ENCODE measurements at places on chromosomes 6 and 20.

DNA sequence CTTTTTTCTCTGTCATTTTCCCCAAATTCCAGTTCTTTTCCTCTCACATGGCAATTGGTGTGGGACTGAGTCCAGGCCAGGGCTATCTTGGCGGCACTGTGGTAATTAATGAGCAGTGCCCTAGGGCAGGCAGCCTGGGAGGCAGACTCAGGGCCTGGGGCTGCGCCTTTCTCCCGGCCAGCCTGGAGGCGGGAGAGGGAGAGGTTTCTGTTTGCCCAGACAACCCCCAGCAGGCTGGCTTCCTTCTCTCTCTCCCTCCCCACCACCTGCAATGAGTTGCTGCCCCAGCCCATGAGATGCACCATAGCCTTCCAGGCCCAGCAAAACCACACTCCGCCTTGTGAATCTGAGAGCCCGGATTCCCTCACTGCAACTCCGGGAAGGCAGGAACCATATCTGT lies 15.1 kb upstream of the CCDC167 start:
- DNase-seq: no peak

GRCh38 chr6:159608961-159609651 lies 83.9 kb downstream of the SOD2 start:
- no peak for DNase-seq

- no peak for DNase-seq
Measured at GRCh38 chr6:26045928-26046368, 41.3 kb upstream of the HFE start.

GRCh38 chr6:87291883-87292282 lies 30.5 kb upstream of the SMIM8 start:
- no peak for DNase-seq

GRCh38 chr20:15654208-15654649 lies 919.0 kb downstream of the KIF16B start:
- no peak for DNase-seq

- DNase-seq: no peak
Measured at GRCh38 chr6:133202610-133203343, 38.4 kb upstream of the EYA4 start.

GRCh38 chr6:168885751-168886742 lies 367.6 kb downstream of the THBS2 start:
- DNase-seq: no peak

GRCh38 chr20:57714409-57715267 lies 4.8 kb upstream of the PMEPA1 start:
- no peak for DNase-seq

GRCh38 chr6:140544431-140544830 lies 1170.0 kb upstream of the CITED2 start:
- DNase-seq: no peak

DNA sequence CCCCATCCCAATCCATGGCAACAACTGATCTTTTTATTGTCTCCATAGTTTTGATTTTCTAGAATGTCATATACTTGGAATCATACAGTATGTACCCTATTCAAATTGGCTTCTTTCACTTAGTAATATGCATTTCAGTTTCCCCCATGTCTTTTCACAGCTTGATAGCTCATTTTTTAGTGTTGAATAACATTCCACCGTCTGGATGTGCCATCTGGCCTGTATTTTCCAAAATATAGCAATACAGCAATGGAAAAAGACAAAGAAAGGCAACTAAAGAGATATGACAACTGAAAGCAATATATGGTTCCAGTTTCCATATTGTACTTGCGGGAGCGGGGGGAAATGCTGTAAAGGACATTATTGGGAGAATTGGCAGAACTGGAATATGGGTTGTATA lies 166.4 kb upstream of the NT5E start:
- no peak for DNase-seq

GRCh38 chr6:29442719-29443118 lies 3.6 kb downstream of the OR10C1 start:
- no peak for DNase-seq

GRCh38 chr6:162187168-162187935 lies 540.2 kb downstream of the PRKN start:
- DNase-seq: no peak

DNA sequence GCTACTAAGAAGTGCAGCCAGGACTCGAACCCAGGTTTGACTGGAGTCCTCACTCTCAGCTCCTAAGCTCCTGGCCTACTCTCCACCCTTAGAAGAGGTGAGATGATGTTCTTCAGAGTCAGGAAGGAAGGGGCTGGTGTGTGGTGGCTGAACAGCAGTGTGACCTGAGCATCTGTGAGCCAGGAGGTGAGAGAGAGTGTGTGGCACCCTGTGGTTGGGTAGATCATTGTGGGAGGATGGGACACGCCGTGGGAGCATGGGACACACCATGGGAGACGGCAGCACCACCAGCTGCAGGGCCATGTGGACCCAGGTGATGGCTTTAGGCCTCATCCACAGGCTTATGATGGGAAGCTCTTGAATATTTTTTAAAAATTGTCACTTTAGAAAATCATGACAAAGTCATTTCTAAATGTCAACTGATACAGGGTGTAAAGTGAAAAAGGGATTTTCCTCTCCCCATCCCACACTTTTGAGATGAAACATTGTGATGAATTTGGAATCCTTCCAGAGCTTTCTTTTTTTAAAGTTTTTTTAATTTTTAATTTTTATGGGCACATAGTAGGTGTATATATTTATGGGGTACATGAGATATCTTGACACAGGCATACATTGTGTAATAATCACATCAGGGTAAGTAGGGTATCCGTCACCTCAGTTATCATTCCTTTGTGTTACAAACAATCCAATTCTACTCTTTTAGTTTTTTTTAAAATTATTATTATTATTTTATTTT lies 31.6 kb downstream of the SRC start:
- peak; percentile 25 for DNase-seq

DNA sequence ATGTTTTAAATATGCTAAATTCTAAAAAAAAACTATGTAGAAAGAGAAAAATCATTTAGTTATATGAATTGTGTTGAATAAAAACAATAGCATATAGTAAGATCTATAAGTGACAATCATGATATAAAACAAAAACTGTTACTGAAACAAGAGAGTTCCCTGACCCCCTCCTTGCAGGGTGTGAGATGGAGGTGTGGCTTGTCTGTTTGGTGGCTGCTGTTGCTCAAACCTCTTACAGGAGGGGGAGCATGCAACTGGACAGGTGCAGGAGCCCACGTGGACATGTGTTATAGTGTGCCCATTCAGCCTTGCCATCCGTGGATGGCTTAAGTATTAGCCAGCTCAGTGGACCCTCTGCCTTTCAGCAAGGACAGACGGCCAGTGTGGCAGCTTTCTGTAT lies 206.7 kb downstream of the MOXD1 start:
- no peak for DNase-seq

- DNase-seq: peak; percentile 38
Measured at GRCh38 chr6:157575436-157576145, 194.6 kb downstream of the ZDHHC14 start.

DNA sequence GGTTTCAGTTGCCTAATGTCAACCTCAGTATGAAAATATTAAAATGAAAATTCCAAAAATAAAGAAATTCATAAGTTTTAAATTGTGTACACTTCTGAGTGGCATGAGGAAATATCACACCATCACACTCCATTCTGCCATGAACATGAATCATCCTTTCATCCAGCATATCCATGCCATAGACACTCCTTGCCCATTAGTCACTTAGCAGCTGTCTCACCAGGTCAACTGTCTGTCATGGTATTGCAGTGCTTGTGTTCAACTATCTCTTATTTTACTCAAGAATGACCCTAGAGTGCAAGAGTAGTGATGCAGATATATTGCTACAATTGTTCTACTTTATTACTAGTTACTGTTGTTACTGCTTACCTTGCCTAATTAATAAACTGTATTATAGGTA lies 712.4 kb downstream of the EPHA7 start:
- DNase-seq: no peak

DNA sequence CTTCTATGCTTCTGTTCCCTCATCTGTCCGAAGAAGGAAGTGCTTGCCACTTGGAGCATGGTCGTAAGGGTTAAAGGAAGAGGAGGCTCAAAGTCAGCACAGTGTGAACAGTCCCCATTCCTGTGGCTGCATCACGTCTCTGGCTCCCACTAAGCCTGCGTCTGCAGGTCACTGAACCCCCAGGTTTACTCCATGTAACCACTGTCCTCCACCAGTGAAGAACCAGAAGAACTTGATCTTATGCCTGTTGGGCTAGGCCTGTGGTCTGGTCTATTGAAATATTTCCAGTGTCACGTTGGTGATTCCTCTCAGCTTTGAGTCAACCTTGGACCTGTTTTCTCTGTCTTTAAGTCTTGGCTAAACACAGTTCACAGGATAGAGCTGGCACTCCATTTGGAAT lies 45.9 kb upstream of the SCP2D1 start:
- DNase-seq: no peak

GRCh38 chr20:3586093-3586492 lies 77.1 kb downstream of the GFRA4 start:
- DNase-seq: no peak

GRCh38 chr6:81265106-81265505 lies 487.4 kb downstream of the TENT5A start:
- DNase-seq: peak; percentile 60

GRCh38 chr6:20492099-20492498 lies 42.2 kb upstream of the CDKAL1 start:
- DNase-seq: no peak

- no peak for DNase-seq
Measured at GRCh38 chr6:2988094-2988425, 11.6 kb upstream of the NQO2 start.

DNA sequence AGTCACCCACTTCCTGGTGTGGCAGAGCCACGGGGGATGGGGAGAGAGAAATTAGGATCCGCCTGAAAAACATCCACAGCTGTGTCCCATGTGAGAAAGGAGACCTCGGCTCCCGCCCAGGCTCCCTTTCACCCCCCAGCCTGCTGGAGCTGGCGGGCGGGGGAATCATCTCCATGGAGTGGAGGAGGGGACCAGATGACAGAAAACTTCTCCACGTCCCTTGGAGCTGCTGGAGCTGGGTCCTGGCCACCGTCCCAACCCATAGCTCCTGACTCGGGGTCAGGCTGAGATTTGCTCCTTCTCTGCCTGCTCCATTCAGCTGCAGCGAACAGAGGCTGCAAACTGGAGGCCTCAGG lies 113.8 kb downstream of the CEBPB start:
- no peak for DNase-seq

DNA sequence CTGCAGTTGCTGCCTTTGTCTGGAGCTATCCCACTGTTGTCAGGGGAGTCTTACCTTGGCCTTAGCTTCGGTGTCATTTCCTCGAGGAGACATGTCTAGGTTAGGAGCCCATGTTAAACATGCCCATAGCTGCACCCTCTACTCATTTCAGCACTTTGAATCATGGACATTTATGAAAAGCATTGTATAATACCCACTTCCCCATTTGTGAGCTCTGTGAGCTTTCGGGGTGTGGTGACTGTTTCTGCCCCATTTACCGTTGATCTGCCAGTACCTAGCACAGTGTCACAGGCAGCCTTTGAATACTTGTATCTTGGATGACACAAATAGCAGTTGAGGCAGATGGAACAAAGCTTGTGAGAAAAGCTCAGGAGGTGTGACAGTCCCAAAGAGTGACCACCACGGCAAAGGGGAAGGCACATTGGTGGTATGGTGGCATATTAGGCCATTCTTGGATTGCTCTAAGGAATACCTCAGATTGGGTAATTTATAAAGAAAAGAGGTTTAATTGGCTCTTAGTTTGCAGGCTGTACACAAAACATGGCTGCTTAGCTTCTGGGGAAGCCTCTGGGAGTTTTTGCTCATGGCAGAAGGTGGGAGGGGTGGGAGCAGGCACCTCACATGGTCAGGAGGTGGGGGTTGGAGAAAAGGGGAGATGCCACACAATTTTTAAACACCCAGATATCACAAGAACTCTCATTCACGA lies 42.0 kb downstream of the JARID2 start:
- no peak for DNase-seq

GRCh38 chr20:48003021-48003420 lies 217.7 kb upstream of the SULF2 start:
- no peak for DNase-seq

- no peak for DNase-seq
Measured at GRCh38 chr6:26457264-26457805, 420 bp upstream of the BTN2A1 start.

DNA sequence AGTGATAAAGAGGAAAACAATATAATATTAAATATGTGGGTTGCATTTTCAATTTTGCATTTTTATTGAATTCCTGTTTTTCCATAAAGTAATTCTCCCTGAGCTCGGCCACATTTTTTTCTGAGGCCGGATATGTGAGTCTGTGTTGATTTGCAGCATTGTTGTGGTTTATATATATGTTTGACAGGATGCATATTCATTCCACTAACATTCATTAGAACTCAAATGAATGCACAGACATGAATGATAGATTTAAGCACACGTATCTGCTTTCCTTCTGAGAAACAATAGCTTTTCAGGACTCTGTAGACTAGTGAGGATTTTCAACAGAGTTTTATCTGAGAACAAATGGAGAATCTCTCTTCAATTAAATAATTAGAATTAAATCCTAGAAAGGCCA lies 10.6 kb upstream of the EXOC2 start:
- DNase-seq: no peak

DNA sequence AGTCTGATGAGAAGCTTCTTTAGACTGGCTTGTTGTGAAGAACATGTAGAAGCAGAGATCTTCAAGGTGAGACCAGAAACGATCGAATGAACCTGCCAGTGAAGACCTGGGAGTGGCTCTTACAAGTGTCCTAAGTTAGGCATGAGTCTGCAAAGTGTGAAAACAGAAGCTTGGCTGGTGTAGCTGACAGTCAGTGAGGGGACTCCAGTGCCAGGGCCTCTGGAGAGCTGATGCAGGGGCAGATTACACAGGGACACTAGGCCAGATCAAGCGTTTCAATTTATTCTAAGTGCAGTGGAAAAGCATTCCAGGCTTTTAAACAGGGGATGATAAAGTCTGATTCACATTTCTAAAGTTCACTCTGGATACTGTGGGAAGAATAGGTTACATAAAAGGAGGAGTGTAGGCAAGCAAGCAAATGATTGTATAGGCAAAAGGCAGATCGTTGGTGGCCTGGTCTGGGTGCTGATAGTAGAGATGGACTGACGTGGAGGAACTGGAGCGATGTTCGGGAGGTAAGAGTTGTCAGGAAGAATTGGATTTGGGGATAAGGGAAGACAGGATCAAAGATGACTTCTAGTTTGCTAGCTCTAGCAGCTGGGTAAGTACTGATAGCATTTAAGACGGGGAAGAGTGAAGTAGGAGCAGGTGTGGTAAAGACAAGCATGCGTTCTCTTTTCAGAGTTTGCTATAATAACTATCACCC lies 133.5 kb downstream of the MAN1A1 start:
- DNase-seq: no peak

DNA sequence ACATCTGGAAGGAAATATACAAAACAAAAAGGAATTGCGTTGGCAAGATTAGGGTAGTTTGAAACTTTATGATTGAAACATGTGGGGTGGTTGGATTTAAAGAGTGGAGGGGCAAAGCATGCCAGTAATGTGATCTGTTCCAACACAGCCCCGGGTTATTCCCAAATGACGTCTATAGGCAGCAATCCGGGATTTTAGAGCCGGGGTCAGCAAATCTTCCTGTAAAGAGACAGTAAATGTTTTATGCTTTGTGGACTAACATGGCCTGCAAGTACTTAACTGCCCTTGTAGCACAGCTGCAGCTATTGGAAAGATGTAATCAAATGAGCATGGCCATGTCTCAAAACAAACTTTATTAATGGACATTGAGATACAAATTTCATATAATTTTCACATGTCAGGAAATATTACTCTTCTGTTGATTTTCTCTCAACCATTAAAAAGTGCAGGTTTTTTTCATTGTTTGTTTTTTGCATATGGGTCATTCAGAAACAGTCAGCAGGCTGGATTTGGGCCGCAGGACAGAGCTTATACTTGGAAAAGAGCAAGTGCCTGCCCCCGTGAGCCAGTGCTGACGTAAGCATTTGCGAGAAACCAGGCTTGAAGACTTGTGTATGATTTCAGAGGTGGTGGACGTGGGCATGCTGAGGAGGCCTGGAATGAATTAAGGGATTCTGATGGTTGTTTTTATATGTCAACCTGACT lies 136.5 kb downstream of the DOK5 start:
- no peak for DNase-seq

Data from posterior vena cava (tissue), 2 donors.